ENCODE measurements at places on chromosomes 3 and 15.

DNA sequence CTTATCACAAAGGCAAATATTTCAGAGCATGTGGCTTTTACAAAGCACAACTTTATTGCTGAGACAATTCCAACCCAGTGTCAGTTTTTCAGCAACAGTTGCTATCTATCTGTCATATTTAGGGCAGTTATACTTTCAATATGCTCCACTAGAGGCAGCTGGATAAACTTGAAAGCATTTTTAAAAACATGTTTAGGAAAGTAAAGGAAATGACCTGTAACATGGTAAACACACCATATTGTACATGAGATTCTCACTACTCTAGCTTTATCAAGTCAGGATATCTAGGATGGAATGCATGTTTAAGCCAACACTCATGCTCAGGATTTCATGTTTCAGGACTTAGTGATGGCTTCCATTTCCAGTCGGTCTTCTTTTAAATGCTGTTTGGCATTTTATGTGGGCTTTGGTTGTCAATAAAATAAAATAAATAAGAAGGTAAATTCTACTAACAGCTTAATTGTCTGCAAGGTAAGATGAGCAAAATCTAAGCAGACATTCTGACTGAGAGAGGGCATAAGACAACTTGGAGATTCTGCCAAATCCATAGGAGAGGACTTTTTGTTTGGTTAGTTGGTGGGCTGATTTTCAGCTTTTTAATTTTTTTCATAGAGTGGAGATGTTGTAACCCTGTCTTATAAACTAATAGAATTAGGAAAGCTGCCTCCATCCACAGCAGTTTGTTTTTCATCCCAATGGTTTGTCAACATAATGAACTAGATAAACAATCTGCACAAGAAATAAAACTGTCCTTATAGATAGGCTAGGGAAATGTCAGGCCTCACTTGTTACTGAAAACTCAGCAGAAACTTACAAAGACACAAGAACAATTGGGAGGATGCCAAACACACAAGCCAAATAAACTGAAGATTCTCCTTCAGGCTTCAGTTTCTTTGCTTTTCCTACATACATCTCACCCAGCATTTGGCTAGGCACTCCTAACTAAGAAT is 63.4 kb upstream of the CPB1 start:
- no peak for DNase-seq

GRCh38 chr15:76062286-76062685 is 2.5 kb downstream of the TMEM266 start:
- DNase-seq, result no peak

GRCh38 chr15:31060429-31061140 is 40.9 kb downstream of the TRPM1 start:
- no peak for DNase-seq

DNA sequence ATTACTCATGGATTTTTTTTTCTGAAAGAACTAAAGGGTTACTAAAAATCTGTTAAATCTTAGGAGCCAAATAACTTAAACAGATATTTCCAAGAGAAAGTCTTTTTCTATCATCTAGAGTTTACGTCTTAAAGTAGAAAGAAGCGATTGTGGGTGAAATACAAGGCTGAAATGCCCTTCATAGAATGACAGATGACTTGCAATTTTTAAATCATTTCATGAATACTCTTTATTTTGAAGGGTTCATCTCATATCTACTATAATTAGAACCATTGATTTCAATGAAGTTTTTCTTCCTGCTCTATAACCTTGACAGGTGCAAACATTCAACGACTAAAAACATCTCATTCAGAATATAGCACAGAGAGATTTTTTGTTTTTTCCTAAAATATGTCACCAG is 217.0 kb downstream of the GABRB3 start:
- DNase-seq, result no peak

- DNase-seq, result no peak
Observed at GRCh38 chr3:114207768-114208167, 28.9 kb upstream of the DRD3 start.

GRCh38 chr3:78562328-78562727 is 1205.5 kb downstream of the ROBO1 start:
- no peak for DNase-seq

- no peak for DNase-seq
Observed at GRCh38 chr3:106620646-106621045, 751.8 kb upstream of the CBLB start.

DNA sequence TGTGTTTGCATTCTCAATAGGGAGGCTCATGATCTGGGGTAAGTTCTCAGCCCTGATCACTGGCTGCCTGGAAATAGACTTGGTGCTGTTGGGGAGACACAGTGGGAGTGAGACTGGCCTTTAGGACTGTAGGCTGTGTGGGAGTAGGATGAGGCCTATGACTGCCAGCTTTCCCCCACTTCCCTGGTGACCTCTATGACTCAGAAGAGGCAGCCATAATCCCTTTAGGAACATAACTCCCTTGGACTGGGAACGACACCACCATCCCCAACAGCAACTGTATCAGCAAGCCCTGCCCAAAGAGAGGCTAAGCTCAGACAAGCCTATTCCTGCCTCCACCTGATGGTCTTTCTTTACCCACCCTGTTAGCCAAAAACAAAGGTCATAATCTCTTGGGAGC is 91.3 kb downstream of the SUCNR1 start:
- no peak for DNase-seq

DNA sequence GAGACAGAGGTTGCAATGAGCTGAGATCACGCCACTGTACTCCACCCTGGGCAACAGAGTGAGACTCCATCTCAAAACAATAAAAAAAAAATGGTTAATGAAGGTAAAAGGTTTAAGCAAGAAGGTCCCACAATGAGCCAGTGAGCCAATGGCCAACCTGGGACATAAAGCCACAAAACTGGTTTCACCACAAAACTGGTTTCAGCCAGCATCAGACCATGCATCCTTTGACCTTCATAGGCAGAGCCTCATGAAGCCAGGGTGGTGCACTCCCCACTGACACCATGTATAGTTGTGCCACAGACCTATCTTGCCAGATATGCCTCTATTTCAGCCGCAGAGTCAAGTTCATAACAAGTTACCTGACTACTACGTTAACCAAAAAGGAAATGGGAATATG is 41.9 kb downstream of the SCAP start:
- no peak for DNase-seq

DNA sequence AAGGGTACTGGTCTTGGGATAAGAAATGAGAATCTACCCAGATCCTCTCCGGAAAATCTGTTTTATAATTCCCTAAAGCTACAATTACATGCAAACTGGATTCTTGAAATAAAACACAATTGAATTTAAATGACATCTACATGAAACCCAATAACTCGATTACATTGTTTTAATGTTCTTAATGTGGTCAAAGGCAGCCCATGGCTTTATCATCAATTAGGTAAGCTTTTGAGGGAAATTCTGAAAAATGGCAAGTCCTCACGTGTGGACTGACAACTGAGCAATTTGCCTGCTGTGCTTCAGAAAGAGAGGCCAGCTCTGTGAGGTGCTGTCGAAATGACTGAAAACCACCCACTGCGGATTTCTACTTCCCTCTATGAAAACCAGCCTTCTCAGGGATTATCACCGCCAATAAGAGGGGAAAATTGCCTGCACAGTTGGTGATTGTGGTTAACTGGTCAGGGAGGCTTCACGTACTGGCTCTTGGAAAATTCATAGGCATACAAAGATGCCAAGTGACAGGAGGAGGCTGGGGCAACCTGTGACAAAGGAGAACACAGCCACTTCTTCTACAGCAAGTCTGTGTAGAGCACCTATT is 200.8 kb upstream of the SLCO3A1 start:
- no peak for DNase-seq

Data from hematopoietic multipotent progenitor cell treated with erythropoietin and hydrocortisone succinate and interleukin-3 and kit ligand, for 8 days (in vitro differentiated cells).